ENCODE measurements at places on chromosomes 7 and 10.

GRCh38 chr10:132120200-132120599 lies 54.5 kb downstream of the JAKMIP3 start:
- no peak for DNase-seq

- DNase-seq, result no peak
Measured at GRCh38 chr7:71507680-71508602, 376.0 kb downstream of the GALNT17 start.

DNA sequence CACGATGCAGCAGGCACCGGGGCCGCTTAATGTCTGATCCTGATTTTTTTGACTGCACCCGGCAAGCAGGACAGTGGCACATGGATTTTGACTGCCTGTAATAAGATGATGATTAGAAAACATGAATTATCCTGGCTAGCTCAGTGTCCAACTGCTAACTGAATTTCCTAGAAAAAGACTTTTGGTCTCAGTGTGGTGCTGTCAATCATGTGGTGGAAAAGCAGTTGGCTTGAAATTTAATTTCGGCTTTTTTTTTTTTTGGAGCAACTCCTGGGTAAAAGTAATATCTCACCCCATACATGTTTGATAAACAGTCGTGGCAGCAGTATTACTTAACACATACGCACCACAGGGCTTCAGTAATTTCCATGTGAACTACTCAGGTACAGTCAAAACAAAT lies 227.7 kb downstream of the FANK1 start:
- DNase-seq, result no peak

DNA sequence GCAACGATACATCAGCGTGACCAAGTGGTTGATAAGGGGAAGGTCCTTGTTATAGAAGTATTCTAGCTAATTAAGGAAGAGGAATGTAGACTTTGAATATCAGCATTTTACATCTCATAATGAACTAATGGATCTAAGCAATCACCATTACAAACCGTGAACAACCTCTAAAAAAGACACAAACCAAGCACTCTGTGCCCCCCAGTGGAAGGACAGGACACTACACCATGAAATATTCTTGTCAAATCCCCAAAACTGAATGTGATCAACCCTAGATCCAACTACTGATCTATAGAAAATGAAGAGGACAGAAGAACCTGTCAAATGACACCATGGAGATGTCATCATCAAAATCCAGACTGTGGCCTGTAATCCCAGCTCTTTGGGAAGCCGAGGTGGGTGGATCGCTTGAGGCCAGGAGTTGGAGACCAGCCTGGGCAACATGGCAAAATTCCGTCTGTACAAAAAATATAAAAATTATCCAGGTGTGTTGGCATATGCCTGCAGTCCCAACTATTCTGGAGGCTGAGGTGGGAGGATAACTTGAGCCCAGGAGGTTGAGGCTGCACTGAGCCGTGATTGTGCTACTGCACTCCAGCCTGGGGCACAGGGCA lies 111.3 kb upstream of the CARD11 start:
- no peak for DNase-seq

DNA sequence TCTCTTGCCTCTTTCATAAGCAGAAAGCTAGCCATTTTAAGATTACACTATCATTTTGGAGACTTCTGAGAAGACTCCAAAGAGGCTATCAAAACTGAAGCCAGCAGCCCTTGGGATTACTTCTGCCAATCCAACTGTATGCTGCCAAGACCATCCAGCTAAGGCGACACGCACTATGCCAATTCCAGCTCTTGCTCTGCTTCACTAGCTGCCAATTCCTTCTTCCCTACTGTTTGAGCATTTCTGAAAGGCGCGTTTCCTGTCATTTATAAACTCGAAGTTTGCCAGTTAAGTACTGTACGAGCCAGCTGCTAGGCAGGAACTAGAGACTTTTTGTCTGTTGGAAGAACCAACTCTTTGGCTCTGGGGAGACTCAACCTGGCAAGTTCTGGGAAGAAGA lies 36.5 kb downstream of the MALSU1 start:
- DNase-seq, result peak; percentile 20

DNA sequence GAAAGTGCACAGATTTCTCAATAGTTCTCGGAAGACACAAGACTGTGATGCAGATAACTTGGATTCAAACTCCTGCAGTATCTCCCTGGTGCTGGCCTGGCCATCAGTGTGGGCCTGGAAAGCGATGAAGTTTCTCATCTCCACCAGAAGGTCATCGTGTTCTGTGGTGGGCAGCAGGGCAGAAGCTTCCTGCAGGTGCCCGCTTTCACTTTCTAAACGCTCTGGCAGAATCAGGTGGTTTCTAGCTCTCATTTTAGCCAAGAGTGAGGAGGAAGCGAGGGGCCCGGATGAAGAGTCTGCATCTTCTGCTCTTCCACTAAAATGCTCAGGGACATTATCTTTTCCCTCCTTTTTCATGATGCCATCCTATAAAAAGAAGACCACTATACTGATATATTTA lies 63.0 kb upstream of the DRGX start:
- no peak for DNase-seq

DNA sequence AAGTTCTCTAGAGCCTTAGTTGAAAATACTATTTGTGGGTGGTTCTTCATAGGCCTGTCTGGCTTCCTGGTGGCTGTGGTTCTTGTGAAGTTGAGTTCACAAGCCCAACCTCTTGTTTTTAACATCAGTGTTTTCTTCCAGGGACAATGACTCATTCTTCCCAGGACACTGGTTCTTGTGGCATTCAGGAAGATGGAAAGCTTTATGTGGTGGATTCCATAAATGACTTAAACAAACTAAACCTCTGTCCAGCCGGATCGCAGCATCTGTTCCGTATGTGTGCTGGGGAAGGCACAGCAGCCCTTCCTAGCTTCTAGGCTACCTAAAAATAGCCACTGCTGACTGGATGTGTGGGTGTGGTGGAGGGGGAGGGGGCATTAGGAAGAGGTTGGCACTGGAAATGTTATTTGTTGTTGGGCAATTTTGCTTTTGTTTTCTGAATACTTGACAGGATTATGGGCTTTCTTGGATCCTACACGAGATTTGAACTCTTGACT lies 3.9 kb downstream of the LSMEM1 start:
- DNase-seq, result no peak

DNA sequence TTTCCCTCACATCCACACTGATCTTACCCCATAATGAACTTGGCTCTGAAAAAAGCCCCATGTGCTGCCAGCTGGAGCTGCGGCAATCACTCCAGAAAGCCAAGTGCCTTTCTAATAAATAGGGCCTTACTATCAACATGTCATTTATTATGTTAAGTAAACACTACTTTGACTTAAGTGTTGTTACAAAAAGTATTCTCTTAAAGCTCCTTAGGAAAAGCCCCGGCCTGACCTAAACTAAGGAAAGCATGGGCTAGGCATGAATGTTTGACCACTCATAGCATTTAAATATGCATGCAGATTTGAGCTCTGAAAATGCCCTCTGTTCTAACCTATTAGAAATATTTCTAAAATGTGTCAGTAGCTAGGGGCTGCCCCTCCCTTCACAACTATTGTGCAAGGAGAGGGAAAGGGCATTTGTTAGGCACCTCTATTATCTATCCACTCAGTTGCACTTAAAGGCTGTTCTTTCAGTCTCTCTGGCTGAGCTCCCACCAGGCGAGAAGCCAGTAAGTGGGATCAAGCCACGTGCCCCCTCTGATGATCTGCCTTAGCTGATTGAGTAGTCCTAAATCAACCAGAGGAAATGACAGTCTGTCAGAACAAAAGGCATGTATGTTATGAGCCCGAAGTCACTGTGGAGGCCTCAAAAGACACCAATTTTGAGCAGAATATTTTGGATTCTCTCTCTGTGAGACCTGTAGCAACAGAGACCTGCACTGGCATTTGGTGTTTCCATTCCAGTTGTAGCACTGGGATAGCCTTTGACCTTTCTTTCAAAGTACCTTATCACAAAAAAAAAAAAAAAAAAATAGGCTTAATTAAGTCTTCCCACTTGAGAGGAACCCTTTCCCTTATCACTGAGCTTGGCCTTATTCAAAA lies 77.1 kb downstream of the ITGB8 start:
- no peak for DNase-seq

DNA sequence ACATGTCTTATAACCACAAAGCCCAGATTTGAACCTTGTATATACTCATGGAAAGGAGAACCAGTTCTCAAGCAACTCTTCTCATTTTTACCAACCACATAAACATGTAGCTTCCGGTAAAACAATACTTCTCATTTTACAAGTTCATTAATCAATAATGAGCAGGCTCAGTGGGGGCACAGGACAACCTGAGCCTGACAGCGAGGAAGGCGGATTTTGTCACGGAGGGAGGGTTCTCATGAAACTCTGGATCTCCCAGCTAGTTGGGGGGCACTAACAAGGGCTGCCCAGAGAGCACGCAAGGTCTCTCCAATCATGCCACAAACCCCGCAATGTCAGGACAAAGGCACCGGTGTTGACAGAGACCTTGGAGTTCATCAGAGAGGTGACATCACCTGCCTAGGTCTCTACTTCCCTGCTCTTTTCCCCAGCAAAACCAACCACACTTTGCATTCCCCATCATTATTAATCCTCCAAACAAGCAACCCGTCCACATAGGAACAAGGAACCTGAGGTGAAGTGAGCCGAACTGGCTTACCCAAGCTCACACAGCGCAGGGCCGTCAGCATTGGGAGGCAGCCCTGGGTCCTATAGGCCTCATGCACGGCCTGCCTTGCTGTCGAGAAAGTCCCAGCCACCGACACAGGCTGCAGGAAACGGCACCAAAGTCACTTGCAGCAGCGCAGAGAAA lies 192.1 kb upstream of the KLF14 start:
- no peak for DNase-seq

GRCh38 chr10:63042256-63042655 lies 90.9 kb upstream of the NRBF2 start:
- no peak for DNase-seq

DNA sequence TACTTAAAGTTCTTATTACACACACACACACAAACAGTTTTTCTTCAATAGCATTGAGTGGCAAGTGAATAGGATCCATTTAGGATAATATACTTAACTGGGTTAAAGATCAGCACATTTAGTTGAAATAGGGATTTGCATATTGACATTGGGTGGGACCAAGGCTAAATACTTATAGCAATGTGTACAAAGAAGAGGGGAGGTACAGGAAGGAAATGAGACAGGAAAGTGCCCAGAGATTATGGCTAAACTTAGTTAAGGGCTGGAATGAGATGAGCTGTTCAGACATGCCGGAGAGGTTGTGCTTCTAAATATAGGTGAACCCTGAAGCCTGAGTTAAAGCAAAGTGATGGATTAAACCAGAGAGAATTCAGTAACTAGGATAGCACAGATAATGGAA lies 95.1 kb downstream of the LSMEM1 start:
- no peak for DNase-seq

- DNase-seq, result no peak
Measured at GRCh38 chr7:129295015-129295423, 70.2 kb downstream of the AHCYL2 start.
